Activated naive CD4-positive, alpha-beta T cell (primary cell): ENCODE measurements at places on chromosomes 5 and 9.

DNA sequence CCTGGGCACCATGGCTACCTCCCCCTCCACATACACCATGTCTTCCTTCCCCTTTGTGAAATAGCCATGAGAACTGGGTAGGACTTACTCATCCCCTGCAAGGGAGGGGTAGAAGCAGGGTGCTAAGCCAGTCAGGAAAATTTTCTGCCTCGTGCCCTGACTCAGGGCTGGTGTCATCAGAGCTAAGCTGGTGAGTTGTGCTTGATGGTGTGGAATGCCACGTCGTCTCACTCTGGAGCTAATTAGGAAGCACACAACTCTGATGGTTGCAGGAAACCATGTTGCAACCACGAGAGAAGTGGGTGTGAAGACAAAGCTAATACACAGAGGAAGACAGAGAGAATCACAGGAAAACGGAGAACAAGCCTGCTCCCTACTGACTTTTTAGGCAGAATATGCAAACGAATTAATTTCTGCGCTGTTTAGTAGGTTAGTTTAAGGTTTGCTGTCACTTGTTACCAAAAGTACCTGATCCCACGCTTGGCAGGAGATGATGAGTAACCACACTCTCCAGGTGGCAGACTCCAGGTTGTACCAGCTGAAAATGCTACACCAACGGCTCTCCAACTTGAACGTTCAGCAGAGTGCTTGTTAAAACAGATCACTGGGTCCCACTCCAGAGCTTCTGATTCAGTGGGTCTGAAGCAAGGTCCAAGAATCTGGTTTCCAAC is 54.5 kb downstream of the STK10 start:
- DNase-seq, result no peak

GRCh38 chr5:113891491-113891890 is 378.0 kb downstream of the YTHDC2 start:
- DNase-seq, result no peak

GRCh38 chr9:127126971-127127370 is 4.5 kb upstream of the ANGPTL2 start:
- DNase-seq, result no peak

- no peak for DNase-seq
These were observed 180.4 kb upstream of the ACTBL2 start for GRCh38 chr5:57662991-57663390.

GRCh38 chr9:136058084-136058483 is 37.0 kb downstream of the NACC2 start:
- DNase-seq, result no peak

DNA sequence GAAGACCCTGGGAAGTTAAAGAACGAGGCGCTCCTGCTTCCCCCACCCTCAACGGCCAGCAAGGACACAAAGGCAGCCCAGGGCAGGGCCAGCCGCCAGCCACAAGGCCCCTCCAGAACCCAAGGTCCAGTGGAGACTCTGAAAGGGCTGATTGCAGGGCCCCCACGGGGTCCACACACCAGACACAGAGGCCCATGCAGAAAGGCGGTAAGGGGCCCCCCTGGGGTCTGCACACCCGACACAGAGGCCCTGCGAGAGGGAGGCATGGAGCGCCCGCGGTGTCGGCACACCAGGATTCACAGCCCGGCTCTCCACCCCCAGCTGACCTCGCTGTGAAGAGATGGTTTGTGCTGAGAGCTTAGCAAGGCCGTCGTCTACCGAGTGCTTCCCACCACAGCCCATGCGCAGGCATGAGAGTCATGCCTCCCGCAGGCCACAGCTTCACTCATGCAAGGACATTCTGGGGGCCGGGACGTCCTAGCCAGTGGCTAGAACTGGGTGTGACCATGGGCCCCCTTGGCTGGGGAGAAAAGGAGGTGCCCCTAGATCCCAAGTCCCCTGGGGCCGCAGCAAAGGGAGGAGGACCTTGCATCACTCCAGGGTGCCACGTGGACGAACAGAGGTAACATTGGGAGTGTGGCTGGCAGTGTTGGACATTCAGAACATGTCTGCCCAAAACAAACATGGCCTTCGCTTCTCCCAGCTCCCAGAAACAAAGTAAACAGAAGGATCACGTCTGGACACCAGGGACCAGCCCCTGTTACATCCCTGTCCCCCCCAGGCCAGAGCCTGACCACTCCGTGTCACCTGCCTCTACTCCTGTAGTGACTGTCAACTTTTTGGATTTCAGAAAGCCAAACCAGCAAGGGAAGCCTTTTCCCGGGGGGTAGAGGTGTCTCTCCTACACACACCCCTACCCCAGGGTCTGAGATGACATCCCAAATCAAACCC is 9.8 kb downstream of the BRD3 start:
- DNase-seq, result no peak

- no peak for DNase-seq
These were observed 55.1 kb upstream of the OTULINL start for GRCh38 chr5:14526493-14526892.

DNA sequence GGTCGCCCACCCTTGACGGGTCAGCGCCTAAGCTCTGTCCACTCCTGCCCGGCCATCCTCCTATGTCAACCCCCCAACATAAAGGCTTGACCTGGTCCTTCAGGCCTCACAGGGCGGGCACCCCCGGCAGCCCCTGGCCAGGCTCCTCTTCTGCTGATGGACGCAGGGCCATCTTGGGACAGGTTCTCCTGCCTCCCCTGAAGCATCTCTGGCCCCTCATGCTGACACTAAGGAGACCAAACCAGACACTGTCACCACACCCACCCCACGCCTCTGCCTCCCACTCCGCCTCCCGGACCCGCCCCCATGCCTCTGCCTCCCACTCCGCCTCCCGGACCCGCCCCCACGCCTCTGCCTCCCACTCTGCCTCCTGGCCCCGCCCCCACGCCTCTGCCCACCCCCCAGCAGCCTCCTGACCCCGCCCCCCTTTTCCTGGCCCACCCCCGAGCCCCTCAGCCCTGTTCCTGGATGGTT is 6.8 kb downstream of the OBP2A start:
- DNase-seq, result no peak

GRCh38 chr5:30981576-30981975 is 211.9 kb upstream of the CDH6 start:
- no peak for DNase-seq

DNA sequence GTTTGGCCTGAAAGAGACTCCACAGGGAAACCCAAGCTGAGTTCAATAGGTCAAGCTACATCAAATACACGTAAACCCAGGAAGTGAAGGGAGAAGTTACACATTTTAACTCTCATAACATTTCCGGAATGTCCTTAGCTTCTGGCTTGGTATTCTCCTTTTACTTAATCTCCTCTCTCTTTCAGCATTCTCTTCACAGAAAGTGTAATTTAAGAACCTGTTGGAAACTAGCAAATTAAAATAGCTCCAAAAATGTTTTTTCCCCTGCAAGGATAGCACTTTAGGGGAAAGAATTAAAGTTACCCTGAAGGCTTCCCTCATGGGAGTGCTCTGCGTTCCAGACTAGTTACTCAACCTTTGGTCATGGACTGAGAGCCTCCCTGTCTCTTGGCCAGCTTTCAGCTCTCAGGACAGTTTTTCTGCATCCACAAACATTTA is 292.7 kb upstream of the TARS1 start:
- DNase-seq, result no peak

- no peak for DNase-seq
These were observed 12.4 kb upstream of the IL17B start for GRCh38 chr5:149391524-149391923.

GRCh38 chr9:19145881-19146280 is 18.6 kb upstream of the PLIN2 start:
- DNase-seq, result no peak

DNA sequence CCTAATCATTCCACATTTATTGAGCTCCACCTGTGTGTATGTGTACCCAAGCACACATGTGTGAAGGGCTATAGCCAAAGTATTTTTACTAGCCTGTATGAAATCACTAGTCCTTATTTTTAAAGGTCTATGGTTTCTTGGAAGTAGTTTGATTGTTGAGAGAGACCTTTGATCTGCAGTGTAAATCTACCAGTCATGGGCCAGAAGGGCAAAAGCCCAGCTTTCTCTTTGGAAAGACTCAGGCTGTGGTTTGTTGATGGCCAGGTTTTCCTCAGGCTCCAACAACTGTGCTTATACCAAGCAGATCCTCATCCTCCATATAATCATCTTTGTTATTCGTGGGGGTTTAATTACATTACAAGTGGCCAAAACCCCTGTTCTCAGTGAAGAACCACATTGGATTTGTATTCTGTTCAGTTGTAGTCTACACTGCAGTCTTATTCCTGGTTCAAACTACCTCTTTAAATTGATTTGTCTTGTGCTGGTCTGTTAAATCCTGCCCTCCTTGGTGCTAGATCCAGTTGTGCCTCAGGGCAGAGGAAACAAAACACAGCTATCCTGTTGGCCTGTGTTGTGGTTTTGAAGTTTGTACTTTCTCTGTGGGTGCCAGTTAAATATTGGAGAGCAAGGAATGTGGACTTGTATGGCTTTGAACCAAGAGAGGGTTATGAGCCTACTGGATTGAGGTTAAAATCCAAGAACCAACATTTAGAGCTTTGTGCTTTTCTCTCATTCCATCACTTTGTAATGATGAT is 13.3 kb downstream of the CDC26 start:
- no peak for DNase-seq

GRCh38 chr9:93829271-93830011 is 125.7 kb downstream of the BARX1 start:
- DNase-seq, result no peak

- no peak for DNase-seq
These were observed 290.5 kb upstream of the ITGA1 start for GRCh38 chr5:52497133-52497693.

DNA sequence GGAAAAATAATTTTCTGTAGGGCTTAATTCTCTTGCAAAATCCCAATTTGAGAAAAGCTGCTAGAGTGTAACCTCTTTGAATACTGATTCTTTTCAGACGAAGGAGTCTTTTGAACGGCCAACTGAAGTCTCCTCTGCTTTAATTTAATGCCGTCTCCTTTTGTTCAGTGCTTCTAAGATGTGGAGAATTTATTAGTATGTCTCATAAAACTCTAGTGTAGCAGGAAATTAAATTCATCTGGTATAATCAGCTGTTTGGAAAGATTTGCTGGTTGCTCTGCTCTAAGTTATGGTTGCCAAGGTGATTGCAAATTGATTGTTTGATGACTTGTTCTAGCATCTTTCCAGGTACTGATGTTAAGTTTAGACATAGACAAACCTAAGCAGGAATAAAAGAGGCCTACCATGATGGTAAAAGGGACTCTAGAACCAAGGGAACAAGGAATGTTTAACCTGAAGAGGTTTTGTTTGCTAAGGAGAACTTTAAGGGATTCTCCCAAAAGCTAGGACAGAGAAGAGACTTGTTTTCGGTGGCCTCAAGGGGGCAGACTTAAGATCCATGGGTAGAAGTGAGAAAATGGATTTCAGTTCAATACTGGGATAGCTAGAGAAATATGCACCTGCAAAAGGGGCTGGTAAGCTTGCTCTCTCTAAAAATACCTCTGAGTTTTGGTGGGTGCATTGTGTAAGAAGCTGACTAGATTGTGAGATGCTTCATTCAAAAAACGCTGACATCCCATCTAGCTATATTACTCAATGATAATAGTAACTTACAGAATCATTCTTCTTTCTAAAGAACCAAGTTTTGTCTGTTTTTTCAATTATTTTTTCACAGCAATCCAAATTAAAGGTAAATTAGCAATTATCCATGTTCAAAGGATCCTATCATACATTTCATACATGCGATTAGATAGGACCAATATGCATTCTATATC is 5.7 kb upstream of the ADRB2 start:
- no peak for DNase-seq

GRCh38 chr9:10235376-10235775 is 377.4 kb downstream of the PTPRD start:
- DNase-seq, result no peak

- DNase-seq, result no peak
These were observed 22.7 kb upstream of the LECT2 start for GRCh38 chr5:135977375-135977928.

- no peak for DNase-seq
These were observed 631.8 kb downstream of the ELAVL2 start for GRCh38 chr9:23194281-23194680.

GRCh38 chr9:131744720-131745201 is 4.9 kb upstream of the RAPGEF1 start:
- DNase-seq, result no peak

DNA sequence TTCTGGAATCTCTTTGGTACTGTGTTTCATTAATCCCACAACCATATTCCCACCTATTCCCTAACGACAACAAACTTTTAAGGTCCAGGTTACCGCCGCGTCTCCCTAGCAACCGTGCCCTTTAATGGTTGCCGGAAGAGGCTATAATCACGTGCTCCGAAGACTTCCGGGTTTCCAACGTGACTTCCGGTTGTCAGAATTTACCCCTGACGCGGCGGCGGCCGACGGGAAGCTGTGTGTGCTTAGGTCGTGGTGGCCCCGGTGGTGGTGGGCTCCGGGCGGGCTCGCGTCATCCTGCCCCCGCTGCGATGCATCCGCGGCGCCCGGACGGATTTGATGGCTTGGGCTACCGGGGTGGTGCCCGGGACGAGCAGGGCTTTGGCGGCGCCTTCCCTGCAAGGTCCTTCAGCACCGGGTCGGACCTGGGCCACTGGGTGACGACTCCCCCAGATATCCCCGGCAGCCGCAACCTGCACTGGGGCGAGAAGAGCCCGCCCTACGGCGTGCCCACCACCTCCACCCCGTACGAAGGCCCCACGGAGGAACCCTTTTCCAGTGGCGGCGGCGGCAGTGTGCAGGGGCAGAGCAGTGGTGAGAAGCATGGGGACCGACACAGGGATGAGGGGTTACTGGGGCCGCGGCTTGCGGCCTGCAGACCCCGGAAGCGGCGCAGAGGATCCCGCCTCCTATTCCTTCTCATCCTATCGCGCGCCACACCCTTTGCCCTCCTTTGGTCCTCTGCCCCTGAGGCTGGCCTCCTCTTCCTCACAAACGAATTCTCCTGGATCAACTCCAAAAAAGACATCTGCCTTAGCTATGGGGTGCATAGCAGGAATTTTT is at the start of gene SLC25A46:
TSS of gene SLC25A46 (plus strand) at position 196 of the 840 bp plus-strand sequence. CDS start at position 309, 113 bp downstream.
- peak; percentile 54 for DNase-seq

DNA sequence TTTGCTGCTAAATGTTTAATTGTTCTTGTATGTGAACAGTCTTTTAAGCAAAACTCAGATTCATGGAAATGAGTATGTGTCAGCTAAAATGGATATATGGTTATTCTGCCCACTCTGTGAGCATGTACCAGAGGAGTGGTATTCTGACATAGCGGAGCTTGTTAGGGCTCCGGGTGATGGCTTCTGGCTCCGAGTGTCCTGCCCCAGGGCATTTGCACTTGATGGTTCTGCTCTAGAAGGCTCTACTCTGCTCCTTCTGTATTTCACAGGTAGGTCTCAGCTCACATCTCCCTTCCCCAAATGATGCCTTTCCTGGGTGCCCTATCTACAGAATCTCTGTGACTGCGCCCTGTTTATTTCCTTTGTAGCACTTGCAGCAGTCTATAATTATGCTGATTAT is 113.3 kb downstream of the ARHGAP26 start:
- DNase-seq, result no peak

DNA sequence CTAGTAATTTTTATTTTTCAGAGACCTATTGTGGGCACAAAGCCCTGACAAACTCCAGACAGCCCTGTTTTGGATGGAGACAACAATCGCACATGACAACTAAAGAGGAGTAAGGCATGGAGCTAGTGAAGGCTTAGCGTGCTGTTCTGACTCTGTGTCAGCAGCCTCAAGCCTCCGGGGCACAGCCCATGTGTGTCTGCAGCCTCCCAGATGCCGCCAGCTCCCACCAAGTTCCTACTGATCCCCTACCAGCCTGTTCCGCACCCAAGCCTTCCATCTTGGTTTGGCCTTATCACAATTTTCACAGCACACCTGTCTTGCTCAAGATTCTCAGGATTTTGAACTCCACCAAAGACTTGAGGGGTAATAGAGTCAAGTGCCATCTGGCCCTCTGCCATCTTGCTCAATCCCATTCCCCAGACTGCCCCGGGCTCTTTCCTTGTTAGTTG is 70.3 kb upstream of the SH3PXD2B start:
- no peak for DNase-seq

- DNase-seq, result no peak
These were observed 38.1 kb upstream of the VLDLR start for GRCh38 chr9:2583308-2584013.
